ENCODE measurements at places on chromosomes 1 and 21. TPM values are rescaled to one million over a fixed set of nuclear protein-coding genes. Genes with fewer than 3 reads are reported as not detected.
A peak's percentile ranks its signal among the peaks of the same experiment; 100 is the strongest.

DNA sequence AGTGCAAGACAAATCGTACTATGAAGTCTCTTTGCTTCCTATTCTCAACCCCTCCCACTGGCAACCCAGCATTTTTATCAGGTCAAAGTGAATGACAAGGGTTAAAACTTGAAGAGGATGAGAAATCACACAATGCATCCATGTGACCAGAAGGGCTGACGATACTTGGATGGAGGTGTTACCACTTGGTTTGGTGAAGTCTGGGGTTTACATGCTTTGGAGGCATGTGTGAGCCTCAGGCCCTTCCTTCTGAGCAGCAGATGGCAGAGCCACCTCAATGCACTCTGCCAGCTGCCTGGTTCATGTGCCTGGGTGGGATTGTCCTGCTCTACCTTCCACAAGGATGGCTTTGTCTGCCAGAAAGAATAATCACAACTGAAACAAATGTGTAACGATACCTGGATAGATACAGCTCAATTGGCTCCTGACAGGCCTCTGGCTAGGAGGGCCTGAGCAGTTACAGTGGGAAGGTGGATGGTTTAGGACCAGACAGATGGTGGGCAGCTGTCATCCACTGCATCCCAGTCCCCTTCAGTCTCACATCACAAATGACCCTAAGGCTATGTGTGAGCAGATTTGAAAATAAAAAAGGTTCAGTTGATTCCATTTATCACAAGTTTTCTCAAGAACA lies 51.5 kb upstream of the CNIH3 start:
- DNase-seq, result no peak

GRCh38 chr1:45658171-45658570 lies 28.2 kb downstream of the GPBP1L1 start:
- DNase-seq, result no peak

- no peak for DNase-seq
Measured at GRCh38 chr1:43530483-43531106, at the start of gene PTPRF. Gene PTPRF (plus strand): TSS chr1:43530883. CDS start chr1:43545076, 14,193 bp downstream.

GRCh38 chr1:235105051-235106043 lies 23.3 kb downstream of the TOMM20 start:
- DNase-seq, result no peak

DNA sequence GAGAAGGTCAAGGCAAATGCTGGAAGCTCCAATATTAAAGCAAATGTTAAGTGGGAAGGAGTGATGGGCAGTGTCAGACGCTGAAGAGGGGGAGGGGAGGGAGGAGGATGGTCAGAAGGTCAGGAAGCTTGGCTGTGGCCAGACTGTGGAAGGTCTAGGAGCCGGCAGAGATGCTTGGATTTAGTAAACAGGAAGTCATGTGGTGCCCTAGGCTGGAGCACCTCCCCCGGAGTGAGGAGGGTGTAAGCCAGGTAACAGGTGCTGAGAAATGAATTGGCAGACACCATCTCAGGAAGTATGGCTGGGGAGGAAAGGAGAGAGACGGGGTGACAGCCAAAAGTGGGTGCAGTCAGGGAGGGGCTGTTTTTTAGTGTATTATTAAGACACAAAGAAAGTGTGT lies 17.7 kb downstream of the CSMD2 start:
- DNase-seq, result no peak

- DNase-seq, result no peak
Measured at GRCh38 chr1:234397732-234398131, 24.5 kb downstream of the COA6 start.

- DNase-seq, result peak; percentile 82
Measured at GRCh38 chr1:234755449-234755863, 145.5 kb upstream of the IRF2BP2 start.

- DNase-seq, result no peak
Measured at GRCh38 chr1:211781260-211781659, 49.3 kb downstream of the LPGAT1 start.

DNA sequence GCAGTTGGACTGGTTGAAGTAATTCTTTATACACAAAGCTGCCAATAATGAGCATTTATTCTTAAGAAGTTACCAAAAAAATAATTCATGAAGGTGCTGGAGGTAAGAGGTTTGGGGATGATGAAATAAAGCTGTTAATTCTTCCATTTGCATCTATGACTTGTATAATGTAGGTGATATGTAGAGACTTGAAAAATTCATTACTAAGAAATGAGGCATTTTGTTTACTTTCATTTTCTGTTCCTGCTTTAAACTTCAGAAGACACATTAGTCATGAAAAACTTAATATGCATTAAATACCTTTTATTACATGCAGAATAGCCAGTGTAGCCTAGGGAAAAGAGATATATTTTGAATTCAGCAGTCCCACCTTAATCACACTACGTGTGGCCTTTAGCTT lies 214.2 kb downstream of the SLC44A5 start:
- DNase-seq, result no peak

The TRIM45 gene
- total RNA-seq, result 0.92 TPM

The CHODL gene
- total RNA-seq, result 0.35 TPM

The SDHC gene
- total RNA-seq, result 42.6 TPM

The FAM177B gene
- not detected for total RNA-seq

The HES2 gene
- total RNA-seq, result not detected
